ENCODE measurements at places on chromosomes 1 and 21. TPM values are rescaled to one million over a fixed set of nuclear protein-coding genes. Genes with fewer than 3 reads are reported as not detected.

DNA sequence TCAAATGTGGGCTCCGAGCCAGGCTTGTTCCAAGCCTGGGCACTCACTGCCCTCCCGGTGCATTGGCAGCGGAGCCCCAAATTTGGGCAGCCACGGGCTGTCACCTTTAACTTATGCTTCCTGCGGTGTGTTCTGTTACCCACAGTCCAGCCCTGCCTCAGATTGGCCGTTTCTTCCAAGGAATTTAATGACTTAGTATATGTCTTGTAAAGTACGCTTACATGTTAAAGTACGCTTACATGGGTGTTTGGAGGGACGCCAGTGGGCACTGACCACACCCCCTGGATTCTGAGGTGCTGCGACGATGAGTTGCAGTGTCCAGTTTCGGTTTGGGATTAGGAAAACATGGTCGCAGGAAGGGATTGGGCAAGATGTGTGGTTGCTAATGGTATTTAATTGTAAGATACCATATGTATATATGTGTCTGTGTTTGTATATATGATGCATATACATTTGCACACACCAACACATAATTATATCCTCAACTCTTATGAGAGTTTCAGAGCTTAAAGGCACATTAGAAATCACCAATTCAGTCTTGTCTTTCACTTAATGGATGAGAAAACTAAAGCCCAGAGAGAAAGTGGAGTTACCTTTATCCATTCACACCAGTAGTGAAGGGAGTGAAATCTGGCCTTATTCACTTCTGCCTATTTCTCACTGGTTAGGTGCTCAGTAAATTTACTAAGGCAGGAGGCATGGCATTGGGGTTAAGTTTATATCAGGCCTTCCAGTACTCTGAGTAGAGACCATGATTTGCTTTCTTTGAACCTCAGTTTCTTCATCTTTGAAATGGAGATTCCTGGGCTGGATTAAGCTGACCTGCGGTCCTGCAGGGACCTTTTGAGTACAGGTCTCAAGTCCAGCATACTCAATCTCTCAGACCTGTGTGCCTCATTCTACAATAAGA is 1.0 kb downstream of the SMYD2 start:
- DNase-seq, result no peak

Gene CDC42
- polyA plus RNA-seq, result 221 TPM

Gene MROH9
- not detected for polyA plus RNA-seq

Gene ERICH3
- 0.23 TPM for polyA plus RNA-seq

Gene SLFNL1
- 0.40 TPM for polyA plus RNA-seq

GRCh38 chr1:173383351-173383750 is 93.8 kb upstream of the PRDX6 start:
- DNase-seq, result peak; percentile 16

Gene GREM2
- polyA plus RNA-seq, result 2.6 TPM

GRCh38 chr1:234533034-234533891 is 54.3 kb upstream of the TARBP1 start:
- peak; percentile 95 for DNase-seq

DNA sequence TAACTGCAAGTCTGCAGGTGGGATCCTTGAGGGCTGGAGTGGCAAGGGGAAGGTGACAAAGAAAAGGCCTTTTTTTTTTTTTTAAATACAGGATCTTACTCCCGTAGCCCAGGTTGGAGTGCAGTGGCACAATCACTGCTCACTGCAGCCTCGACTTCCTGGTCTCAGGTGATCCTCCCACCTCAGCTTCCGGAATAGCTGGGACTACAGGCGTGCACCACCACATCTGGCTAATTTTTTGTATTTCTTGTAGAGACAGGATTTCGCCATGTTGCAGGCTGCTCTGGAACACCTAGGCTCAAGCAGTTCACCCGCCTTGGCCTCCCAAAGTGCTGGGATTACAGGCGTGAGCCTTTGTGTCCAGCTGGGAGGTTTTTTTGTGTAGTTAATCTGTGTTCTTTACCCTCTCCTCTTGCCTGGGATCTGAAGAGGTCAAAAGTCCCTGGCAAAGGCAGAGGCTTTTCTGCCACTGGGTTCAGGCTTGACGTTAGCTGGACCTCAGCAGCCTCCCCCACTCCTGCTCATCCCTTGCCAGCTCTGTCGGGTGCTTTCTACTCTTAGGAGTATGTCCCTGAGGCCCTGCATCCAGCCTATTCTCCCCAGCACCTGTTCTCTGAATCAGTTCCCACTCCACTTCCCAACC is 5.2 kb downstream of the IL6R start:
- no peak for DNase-seq

- DNase-seq, result no peak
Measured at GRCh38 chr1:177779166-177779965, 190.5 kb downstream of the SEC16B start.

DNA sequence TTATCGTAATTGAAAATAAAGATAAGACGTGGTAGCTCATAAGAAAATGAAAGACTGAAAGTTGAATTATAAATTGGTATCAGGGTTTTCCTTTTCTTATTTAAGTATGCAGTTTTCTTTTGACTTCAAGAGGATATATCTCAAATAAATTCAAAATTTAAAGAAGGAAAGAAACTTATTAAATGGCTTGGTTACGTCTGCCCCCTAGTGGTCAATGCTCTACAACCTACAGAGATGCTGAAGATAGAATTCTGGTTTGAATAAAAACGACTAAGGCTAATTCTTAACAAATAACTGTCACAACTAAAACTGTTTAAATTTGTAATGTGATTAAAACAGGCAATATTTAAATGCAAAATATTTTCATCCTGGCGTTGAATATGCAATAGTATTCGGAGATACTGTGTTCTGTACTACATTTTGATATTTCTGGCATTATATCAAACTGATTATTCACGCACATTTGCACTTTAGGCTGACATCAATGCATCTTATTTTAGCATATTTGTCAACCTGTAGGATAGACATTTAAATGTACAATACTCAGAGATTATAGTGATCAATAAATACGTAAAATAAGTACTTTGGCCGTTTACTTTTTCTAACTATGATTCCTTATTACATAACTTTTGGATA is 26.8 kb downstream of the IFI44 start:
- DNase-seq, result peak; percentile 81

Gene YOD1
- 7.6 TPM for polyA plus RNA-seq

GRCh38 chr1:64072089-64072793 is 131.2 kb upstream of the UBE2U start:
- no peak for DNase-seq

GRCh38 chr1:243892456-243892855 is 42.4 kb upstream of the AKT3 start:
- no peak for DNase-seq

DNA sequence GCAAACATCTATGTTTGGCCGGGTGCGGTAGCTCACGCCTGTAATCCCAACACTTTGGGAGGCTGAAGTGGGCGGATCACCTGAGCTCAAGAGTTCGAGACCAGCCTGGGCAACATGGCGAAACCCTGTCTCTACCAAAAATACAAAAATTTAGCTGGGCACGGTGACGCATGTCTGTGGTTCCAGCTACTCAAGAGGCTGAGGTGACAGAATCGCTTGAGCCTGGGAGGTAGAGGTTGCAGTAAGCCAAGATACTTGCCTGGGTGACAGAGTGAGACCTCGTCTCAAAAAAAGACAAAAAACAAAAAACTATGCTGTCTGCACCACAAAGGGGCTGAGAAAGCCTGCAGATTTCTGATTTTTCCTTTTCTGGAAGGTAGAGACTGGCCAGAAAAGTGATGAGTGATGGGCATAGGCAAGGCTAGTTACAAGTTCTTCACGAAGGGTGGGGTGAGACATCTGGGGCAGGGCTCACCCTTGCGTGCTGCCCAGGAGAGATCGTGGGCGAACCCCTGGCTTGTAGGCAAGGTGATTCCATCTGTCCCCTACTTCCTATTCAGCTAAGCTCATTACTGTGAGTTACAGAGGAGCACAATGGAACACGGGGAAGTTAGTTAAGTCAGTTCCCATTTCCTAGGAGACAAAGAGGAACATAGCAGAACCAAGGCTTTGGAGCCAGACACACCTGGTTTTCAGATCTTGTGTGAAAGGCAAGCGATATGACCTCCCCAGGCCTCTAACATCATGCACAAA is 3.2 kb downstream of the SLC2A1 start:
- DNase-seq, result no peak

DNA sequence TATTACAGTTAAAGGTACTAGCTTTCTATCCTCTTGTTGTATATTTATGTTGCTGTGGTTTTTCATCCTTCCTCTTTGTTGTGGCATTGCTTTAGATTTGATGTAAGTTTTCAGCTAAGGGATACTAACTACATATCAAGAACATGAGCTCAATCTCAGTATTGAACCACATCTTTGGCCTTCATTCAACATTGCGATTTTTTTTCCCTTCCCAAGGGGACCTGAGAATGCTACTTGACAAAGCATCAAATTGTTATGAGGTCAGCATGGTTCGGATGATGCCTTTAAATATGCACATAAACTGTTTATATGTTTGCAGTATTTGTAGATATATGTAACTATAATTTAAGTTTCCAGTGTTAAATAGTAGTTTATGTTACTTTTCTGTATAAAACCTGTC is 31.7 kb upstream of the GPR88 start:
- peak; percentile 31 for DNase-seq

GRCh38 chr1:20634065-20634593 is 871 bp downstream of the PINK1 start:
- DNase-seq, result peak; percentile 42

DNA sequence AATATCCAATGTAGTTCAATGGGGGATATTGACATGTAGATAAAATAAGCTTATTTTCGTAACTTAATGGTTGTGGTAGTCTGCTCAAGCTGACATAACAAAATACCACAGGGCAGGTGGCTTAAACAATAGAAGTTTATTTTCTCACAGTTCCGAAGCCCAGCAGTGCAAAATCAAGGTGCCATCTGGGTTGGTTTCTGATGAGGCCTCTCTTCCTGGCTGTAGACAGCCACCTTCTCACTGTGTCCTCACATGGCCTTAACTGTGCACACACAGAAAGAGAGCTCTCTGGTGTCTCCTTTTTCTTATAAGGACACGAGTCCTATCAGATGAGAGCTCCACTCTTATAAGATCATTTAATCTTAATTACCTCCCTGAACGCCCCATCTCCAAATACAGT is 64.8 kb upstream of the IPO9 start:
- DNase-seq, result no peak

DNA sequence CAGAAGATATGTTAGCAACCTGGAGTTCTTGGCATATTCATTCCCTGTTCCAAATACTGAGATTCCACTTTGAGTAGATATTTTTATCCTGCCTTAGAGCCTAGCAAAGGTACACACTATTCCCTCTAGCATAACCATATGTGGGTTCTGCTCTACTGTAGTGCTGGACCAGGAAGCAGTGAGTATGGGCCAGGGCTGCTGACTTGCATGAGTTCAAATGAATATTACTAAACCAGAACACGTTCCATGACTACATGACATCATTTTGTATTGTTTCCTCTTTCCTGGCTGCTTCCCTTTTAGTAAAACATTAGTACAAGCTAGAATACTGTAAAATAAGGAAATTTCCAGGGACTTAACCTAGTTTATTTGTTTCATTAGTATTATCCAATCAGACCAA is 41.1 kb downstream of the TNFSF18 start:
- DNase-seq, result peak; percentile 29

DNA sequence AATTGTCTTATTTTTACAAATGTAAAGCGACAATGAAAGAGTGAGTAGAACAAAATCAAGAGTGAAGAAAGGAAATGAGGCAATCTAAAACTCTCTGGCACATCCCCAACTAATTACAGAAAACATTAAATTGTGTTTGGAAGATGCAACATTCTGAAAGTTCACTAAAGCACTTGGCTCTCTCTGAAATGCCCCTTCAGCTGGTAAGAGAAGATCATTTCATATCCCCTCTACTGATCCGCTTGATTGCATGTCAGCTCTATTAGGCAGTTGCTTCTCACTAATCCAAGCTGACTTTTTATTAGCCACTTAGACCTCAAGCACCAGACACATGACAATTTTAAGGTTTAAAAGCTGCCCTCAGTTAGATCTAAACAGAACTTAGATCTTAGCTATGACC is 262.8 kb upstream of the PRMT6 start:
- DNase-seq, result no peak

GRCh38 chr1:22612671-22613571 is 23.5 kb upstream of the C1QA start:
- no peak for DNase-seq

Gene CNTN2
- polyA plus RNA-seq, result 2.1 TPM

Gene RNU1-4
- not detected for polyA plus RNA-seq

Measured in muscle of back (tissue), 13 donors.